ENCODE measurements at places on chromosomes 7 and 10.

GRCh38 chr10:70308121-70309060 lies 24.6 kb upstream of the NPFFR1 start:
- no peak for DNase-seq

- DNase-seq = no peak
Observed at GRCh38 chr10:71396711-71397295, at the start of gene CDH23. CDH23 (plus strand) TSS chr10:71396920; CDS start chr10:71439832, 42,912 bp downstream.

DNA sequence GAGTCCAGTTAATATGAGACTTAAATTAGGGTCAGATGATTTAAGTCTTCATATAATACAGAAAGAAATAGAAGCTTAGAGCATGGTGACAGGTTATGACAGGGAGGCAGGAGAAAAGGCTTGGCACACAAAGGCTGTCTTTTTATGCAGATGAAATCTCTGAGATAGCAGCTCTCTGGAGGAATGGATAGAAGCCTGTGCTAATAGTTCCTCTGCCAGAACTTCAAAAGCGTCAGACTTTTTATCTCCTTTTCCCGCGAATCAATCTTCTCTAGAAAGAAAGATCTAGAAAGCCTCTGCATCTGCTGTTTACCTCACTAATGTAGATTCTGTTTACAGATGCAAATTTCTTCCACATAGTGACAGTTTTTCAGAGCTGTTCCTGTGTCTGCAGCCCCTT lies 1106.2 kb downstream of the XPNPEP1 start:
- no peak for DNase-seq

GRCh38 chr7:94941844-94942632 lies 34.6 kb downstream of the PPP1R9A start:
- DNase-seq = no peak

- DNase-seq = no peak
Observed at GRCh38 chr10:45649296-45649695, 23.3 kb downstream of the ZFAND4 start.

GRCh38 chr7:101502466-101503098 lies 126.5 kb downstream of the MYL10 start:
- no peak for DNase-seq

- no peak for DNase-seq
Observed at GRCh38 chr7:71339924-71340323, 208.0 kb downstream of the GALNT17 start.

GRCh38 chr7:91064938-91065337 lies 199.3 kb upstream of the FZD1 start:
- no peak for DNase-seq

DNA sequence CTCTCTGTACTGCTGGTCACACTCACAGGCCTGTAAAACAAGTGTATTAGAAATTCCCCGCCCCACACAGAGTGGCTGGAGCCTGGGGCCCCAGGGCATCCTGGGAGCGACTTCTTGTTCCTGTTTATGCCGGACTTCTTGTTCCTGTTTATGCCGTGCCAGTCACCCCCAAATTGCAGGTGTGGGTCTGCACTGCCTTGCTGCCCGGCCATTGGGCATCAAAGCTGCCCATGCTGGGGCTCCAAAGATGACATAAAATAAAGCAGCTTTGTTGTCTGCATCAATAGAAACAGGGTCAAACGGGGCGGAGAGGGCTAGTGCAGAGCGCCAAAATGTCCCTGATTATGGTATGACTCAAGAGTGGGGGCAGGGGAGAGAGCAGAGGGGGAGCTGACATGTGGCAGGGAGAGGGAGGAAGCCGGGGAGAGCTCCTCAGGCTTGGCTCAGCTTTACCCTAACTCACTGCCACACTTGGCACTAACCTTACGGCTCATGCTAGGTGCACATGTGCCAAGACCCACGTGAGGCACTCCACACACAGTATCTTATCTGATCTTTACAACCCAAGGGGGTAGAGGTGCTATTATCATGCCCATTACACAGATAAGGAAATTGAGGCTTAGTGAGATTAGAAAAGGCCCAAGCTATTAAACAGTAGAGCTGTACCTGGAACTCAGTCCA lies 98.4 kb downstream of the PIP4K2A start:
- peak; percentile 48 for DNase-seq

- no peak for DNase-seq
Observed at GRCh38 chr10:128306535-128306934, 180.3 kb upstream of the MKI67 start.

DNA sequence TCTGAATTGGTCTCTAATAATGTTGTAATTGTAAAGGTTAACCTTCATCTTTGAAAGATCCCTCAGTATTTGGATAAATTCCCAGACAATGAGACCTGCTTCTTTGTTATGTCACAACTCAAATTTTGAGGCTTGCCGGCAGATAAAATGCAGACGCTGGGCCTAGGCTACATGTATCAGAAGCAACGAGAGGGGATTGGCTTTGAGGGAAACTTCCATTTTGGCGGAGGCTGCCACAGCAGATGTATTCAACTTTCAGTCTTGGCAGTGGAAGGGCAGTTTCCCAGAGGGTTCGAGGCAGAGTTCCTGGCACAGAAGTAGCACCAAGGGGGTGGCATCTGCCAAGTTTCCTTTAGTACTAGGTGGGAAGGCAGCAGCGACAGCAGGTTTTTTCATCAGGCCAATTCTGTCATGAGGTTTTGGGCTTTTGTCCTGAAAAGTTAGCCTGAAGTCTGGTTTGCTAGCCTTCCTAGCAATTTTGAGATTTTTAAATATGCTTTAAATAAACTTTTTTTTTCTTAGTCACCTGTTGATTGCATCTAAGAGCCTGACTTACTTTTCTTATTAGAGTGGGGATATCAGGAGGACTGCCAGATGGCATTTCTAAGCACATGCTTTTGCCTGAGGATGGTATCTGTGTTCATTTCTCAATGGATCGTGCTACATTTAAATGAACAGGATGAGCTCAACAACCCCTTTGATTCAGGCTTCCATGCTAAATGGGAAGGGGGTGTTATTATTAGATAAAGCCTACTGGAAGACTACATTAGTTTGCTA lies 89.5 kb upstream of the FAM3C start:
- no peak for DNase-seq

- no peak for DNase-seq
Observed at GRCh38 chr10:122657255-122657654, 42.4 kb downstream of the C10orf120 start.

- no peak for DNase-seq
Observed at GRCh38 chr7:96004578-96004977, 232.2 kb downstream of the DYNC1I1 start.

- DNase-seq = no peak
Observed at GRCh38 chr7:159098424-159098786, 46.3 kb downstream of the VIPR2 start.

DNA sequence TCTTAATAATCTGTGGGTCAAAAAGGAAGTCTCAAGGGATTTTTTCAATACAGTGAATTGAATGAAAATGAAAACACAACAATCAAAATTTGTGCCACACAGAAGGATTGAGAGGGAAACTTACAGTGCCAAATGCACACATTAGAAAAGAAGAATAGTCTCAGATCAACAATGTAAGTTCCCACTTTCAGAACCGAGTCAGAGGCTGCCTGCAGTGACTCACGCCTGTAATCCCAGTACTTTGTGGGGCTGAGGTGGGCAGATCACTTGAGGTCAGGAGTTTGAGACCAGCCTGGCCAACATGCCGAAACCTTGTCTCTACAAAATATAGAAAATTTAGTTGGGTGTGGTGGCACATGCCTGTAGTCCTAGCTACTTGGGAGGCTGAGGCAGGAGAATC lies 12.5 kb upstream of the KEL start:
- no peak for DNase-seq

DNA sequence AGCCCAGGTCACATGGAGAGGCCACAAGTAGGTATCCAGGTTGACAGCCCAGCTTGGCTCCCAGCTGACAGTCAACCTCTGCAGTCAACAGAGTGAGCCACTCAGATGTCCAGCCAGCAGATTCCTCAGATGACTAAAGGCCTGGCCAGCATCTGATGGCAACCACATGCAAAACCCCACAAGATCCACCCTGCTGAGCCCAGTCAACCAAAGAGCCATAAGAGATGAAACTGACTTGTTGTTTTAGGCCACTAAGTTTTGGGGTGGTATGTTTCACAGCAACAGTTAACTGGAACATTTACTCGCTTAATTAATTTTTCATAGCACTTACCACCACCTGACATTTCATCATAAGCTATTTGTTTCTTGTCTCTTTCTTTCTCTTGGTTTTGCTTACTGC lies 107.3 kb upstream of the KDM7A start:
- DNase-seq = no peak

DNA sequence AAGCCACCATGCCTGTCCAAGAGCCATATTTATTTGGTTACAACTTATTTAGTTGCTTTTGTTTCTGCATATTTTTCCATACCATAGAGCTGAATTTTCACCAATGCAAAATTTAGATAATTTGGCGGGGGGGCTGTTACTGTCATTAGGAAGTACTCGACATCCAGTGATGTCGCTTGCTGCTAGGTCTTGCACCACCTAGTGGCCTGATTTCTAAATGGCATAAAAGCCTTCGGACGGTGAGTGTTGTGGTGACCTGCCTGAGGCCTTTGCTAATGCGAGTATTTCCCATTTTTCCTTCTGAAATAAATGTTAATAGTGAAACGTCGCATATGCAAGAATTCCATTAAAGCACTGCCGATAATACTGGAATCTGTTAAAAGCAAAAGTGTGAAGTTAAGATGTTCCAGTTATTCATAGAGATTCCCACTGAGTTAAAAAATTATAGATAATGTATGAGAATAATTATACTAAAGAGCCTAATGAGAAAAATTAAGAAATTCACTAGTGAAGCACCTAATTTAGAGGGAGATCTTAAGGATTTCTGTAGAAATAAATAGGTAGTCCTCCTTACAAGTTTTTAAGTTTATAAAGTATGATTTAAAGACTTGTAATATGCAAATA lies 86.1 kb upstream of the DNAJB6 start:
- peak; percentile 77 for DNase-seq

GRCh38 chr10:74842301-74842954 lies 16.0 kb downstream of the KAT6B start:
- DNase-seq = no peak

DNA sequence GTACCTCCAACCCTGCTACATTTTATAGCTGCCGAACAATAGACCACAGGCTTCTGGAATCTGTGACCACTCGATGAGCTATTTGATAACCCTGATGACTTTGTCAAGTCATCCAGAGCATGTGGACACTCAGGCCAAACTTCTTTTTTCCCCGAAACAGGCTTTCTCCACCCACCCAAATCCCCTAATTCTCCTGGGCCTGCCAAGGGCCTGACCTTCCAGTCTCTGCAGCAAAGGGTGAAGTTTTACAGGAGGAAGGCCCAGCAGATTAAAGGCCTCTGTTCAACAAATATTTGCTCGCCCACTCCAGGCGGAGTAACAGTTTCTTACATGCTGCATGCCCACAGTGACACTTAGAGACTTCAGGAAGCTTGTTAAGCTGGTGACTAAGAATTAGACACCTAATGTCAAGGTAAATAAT lies 2.0 kb downstream of the JCAD start:
- no peak for DNase-seq

GRCh38 chr10:121965996-121966395 lies 9.0 kb downstream of the NSMCE4A start:
- DNase-seq = no peak

- DNase-seq = no peak
Observed at GRCh38 chr7:129762387-129762969, 151.0 kb downstream of the NRF1 start.

GRCh38 chr7:105480931-105481330 lies 41.1 kb downstream of the PUS7 start:
- DNase-seq = no peak

DNA sequence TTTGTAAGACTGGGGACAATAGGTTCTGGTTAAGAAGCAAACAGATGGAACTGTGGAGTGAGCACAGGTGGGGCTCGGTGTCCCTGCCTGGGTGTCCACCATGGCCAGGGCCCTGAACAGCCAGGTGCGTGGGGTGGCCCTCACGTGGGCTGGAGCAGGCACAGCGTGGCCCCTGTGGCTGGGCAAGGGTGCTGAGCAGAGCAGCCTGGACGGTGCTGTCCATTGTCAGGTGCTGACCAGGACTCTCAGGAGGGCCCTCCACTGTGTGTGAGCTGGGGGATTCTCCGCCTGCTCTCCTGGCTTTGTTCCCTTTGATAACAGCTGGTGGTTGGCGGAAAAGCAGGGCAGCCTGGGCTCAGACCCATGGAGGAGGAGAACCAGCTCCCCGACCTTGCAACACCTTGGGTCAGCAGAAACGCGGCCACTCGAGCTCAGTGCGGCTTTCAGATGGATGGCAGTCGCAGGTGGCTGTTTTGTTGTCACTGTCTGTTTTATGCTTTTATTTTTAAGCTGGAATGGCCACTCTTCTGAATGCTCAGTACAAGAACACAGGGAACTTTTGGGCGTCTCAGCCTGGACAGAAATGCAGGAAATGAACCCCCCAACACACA lies 273.9 kb upstream of the ADARB2 start:
- no peak for DNase-seq

GRCh38 chr10:132557696-132558515 lies 20.3 kb downstream of the INPP5A start:
- DNase-seq = no peak

- no peak for DNase-seq
Observed at GRCh38 chr7:22868509-22868908, 45.9 kb upstream of the TOMM7 start.

DNA sequence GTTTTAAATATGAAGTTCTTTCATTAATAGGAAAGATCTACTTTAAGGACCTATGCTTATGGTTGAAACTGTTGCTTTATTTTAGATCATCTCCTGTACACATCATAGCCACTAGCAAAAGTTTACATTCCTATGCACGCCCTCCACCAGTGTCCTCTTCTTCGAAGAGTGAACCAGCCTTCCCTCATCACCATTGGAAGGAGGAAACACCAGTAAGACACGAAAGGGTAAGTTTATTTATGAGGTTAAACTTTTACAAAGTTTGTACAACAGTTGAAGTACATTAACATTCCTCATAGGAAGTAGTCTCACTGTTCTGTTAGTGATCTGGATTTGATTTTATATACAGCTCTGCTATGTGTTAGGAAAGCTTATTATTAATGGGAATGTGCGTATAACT lies 16.9 kb downstream of the HBP1 start:
- DNase-seq = no peak

DNA sequence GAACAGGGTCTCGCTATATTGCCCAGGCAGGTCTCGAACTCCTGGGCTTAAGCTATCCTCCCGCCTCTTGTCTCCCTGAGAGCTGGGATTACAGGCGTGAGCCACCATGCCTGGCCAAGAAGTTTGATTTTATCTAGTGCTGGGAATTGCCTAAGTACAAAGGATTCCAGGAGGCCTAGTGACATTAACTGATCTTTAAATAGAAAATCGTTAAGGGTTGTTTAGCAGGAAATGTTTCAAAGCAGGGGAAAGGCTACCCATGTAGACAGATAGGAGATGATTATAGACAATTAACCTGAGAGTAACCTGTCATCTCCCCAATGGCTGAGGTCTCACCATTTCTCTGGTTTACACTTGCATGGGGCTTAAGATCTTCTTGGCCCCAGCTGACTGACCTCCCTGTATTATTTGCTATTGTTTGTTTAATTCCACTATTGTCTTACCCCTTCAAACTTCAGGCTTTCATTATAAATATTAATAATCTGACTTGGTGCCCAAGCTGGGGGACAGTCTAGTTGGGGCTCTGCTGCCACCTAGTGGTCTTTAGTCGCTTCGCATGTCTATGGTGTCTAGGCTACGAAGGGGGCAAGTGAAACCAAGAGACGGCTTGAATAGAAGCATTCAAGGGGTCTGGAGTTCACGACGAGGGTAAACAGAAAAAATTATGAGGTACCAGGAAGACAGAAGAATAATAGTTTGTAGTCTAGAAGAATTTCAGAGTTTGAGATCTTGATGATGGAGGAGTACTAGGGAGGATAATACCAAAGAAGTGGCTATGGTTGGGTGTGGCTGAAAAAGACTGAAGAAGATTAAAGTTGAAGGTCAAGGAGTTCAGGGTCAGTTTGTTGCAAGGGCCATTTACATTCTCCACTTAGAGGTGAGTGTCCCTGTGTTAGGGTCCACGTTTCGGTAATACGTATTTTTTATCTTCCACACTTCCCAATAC lies 40.4 kb upstream of the BPGM start:
- DNase-seq = peak; percentile 78

All from hematopoietic multipotent progenitor cell treated with erythropoietin and hydrocortisone succinate and interleukin-3 and kit ligand, for 15 days (in vitro differentiated cells).